ENCODE measurements at places on chromosomes 5 and 9.
A peak's percentile ranks its signal among the peaks of the same experiment; 100 is the strongest.

GRCh38 chr5:103541569-103541968 lies 21.0 kb downstream of the NUDT12 start:
- no peak for DNase-seq

DNA sequence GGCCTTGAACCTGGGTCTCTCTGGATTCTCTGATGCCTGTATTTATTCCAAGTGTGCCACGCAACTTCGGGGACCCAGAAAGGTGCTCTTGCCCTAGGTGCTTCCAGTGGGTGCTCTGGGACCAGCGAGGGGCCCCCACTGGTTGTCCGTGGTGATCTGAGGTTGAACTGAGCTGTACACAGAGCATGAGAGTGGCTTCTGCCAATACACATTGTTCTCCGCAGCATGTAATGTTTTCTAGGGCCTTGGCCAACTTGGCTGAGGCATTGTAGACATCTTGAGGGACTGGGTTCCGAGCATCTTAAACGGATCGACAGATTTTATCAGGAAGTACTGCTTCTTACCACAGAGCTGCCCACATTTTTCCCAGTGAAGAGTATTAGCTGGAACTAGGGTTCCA lies 117.9 kb downstream of the MTX3 start:
- no peak for DNase-seq

GRCh38 chr5:159181152-159181551 lies 28.2 kb downstream of the RNF145 start:
- no peak for DNase-seq

- no peak for DNase-seq
Measured at GRCh38 chr5:29672678-29673077, 1520.8 kb upstream of the CDH6 start.

- no peak for DNase-seq
Measured at GRCh38 chr9:92870289-92870688, 7.5 kb downstream of the ZNF484 start.

DNA sequence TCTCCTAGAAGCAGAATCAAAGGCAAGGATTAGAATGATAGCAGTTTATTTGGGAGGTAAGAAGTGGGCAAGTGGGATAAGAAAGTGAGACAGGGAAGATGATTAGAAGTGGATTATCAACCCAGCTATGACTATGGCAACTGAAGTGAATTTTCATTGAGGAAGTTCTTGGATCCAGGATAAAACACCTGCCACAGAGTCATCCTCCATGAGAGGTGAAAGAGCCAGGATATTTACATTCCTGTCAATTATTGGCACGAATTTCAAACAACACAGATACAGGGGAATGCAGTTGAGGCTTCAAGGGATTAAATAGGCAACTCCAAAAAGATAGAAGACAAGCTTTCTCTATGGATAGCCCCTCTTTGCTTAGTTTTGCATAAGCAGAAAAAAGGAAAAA lies 31.8 kb upstream of the ZNF366 start:
- DNase-seq = no peak

DNA sequence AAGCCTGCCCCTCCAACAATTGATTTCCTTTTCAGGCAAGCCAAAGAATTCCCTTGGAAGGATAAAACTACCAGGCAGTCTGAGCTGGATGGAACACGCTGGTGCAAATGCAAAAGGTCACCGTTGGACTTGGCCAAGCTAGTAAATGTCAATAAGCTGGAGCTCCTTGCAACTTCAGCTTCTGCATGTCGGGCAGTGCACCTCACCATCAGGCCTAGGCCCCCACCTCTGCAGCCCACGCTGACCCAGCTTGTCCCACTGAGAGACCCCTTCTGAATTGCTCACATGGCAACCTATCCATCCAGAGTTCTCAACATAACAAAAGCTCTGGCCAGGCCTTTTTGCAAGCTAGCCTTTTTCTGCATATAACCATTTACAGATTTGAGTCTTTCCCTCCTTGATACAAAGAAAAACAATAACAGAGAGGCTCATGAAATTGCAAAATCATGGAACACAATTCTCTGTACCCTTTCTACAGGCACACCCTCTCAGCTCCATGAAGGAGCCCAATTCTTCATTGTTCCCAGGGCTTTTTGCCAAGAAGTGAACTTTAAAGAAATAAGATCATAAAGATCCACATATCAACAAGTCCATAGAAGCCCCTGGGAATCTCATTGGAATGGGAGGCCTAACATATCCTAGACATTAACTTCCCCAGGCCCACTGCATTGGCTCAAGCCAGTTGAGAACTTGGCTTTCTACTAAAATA lies 123.9 kb upstream of the SLIT3 start:
- DNase-seq = no peak

- no peak for DNase-seq
Measured at GRCh38 chr9:135468854-135469521, 10.6 kb upstream of the PPP1R26 start.

GRCh38 chr5:149731617-149732323 lies 1.7 kb downstream of the PPARGC1B start:
- peak; percentile 55 for DNase-seq
